ENCODE measurements at places on chromosomes 11 and 22.

DNA sequence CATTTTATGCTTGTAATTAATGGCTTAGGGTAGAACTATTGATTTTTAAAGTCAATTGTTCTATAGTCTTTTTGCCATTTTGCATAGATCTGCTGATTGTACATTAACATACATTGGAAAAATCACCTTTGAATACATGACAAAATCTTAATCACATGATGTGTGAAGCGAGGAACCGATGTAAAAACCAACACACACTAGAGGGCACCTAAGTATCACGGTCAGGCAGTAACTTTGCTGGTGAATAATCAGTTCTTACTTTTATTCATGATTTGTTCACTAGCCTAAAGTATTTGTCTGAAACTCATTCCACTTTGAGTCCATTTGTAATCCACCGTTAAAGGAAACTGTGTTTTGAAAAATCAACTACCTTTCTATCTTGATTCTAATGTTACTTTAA lies 28.2 kb downstream of the JHY start:
- no peak for DNase-seq

- DNase-seq, result no peak
Observed at GRCh38 chr11:704228-704674, 1.8 kb upstream of the EPS8L2 start.

GRCh38 chr11:64571410-64572091 lies 19.5 kb upstream of the SLC22A12 start:
- DNase-seq, result no peak

- DNase-seq, result no peak
Observed at GRCh38 chr11:115672999-115673411, 168.8 kb upstream of the CADM1 start.

- no peak for DNase-seq
Observed at GRCh38 chr11:126484266-126484665, 128.8 kb downstream of the ST3GAL4 start.

DNA sequence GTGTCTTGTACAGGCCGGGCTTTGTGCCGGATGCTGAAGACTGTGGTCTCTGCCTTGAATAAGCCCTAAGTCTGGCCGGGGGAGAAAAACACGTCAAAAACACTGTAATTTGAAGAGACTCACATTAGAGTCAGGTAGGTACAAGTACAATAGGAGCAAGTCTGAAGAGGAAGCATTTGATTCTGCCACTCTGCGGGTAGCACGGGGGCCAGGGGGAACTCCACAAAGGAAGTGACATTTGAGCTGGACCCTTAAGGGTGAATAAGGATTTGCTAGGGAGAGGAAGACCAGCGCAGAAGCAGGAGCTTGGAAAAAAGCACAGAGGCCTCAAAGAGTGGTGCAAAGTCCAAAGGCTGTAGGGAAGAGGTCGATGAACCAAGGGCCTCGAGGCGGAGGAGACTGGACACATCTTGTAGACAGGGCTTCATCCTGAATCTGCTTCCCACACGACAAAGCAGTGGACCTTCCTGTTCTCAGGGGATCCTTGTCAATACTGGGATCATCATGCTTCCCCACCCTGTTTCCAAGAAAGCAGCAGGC lies 38.7 kb downstream of the BUD13 start:
- DNase-seq, result no peak

GRCh38 chr11:34575671-34576070 lies 45.2 kb upstream of the EHF start:
- DNase-seq, result no peak
